ENCODE measurements at places on chromosomes 5 and 9. TPM values are rescaled to one million over a fixed set of nuclear protein-coding genes. Genes with fewer than 3 reads are reported as not detected.

DNA sequence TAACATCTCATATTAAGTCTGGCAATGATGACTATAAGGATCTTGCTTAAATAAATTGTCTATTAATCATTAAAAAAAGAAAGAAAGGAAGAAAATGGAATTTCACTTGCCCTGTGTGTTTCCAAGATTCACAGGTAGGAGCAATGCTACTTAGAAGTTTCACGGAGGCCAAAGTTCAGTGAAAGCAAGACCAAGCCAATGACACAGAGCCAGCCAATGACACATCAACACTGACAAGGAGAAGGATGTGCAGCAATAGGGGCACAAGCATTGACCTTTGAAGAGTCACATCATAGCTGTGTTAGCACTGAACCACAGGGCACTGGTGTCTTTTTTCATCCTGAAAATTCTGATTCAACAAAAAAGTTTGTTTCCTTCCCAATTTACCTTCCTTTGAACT is 364.3 kb downstream of the PDE4D start:
- DNase-seq = no peak

GRCh38 chr5:125175348-125176004 is 429.0 kb upstream of the ZNF608 start:
- no peak for DNase-seq

- DNase-seq = no peak
These were observed 1030.2 kb upstream of the SEMA6A start for GRCh38 chr5:117604845-117605244.

Gene PROB1
- total RNA-seq = 4.8 TPM

Measured in endodermal cell (in vitro differentiated cells).